Naive thymus-derived CD8-positive, alpha-beta T cell (primary cell): ENCODE measurements at places on chromosomes 4 and X. TPM values are rescaled to one million over a fixed set of nuclear protein-coding genes. Genes with fewer than 3 reads are reported as not detected.

Gene GPRIN3
- 6.5 TPM for total RNA-seq

DNA sequence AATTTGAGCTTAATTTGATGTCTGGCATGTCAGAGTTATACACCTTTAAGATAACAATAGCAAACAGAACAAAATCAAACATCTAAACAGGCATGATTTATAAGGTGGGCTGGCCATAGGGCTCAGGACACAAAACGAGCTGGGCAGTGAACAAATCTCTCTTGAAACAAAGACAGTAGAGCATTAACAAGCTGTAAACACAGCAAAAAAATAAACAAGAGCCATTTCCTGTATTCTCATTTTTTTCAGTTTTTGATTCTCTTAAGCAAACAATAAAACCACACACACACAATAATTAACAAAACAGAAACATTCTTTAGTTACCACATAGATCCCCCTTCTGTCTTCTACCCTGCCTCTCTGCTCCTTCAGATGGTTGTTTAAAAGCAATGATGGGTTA is 68.3 kb upstream of the TMEM150C start:
- no peak overlapping the region for H3K4me3 ChIP-seq
- no peaks in the 10 kb centered on the region for H3K4me1 ChIP-seq
- H3K27me3 ChIP-seq = no peaks in the 10 kb centered on the region
- H3K27ac ChIP-seq = no peak overlapping the region
- DNase-seq = no peak
- H3K36me3 ChIP-seq = no peaks in the 10 kb centered on the region

Gene TSPAN7
- 0.30 TPM for total RNA-seq

Gene FRYL
- total RNA-seq = 111 TPM

- H3K36me3 ChIP-seq = no peaks in the 10 kb centered on the region
- H3K27ac ChIP-seq = no peak overlapping the region
- peaks cover 4% of the 10 kb centered on the region for H3K27me3 ChIP-seq
- DNase-seq = no peak
Measured at GRCh38 chr4:185682236-185682635, 129.8 kb downstream of the SORBS2 start.

Gene SSX4
- total RNA-seq = not detected

DNA sequence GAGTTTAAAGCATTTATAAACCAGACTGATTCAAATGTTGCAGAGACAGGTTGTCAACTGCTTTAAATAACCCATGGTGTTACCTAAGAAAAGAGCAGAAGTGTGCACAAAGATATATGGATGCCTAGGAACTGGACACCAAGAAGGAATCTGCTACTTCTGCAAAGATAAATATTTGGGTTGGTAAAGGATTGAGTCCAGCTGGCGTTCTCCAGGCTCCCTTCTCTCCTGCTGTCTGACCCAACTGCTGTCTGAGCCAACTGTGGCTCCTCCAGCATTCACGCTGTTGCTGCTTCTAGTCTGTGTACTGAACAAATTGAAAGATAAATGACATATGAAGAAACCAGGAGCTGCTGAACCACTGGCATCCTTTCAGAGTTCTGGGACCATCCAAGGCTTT is 1167.8 kb upstream of the PRKX start:
- no peak overlapping the region for H3K4me3 ChIP-seq
- no peaks in the 10 kb centered on the region for H3K27me3 ChIP-seq
- no peak for DNase-seq

DNA sequence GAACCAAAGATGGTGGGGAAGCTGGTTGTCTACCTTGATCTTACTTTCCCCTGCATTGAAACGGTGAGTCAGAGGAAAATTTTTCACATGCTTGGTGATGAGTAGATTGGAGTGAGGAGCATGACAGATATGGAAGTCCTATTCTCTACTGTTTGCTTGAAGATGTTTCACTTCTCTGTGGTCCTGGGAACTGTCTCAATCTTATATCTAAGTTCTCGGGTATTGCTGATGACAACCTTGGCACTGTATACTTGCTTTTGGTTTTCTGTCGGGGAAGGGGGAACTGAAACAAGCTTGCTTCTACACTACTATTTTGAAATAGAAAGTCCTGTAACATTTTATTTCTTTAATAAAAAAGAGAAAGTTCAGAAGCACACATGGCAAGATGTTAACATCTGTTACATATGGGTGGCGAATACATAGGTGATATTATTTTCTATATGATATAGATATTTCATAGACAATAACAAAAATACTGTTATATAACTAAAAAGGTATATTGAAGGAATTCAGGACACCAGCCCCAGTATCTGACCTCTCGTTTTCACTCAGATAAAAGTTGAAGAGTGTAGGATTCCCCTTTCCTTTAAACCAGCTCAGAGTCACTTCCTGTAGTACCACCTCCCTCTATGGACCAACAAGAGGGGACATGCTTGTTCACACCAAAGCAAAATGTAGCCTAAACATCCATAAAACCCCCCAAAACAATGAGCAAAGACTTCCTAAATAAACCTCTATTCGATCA is 88.8 kb downstream of the FMR1NB start:
- peaks cover 3% of the 10 kb centered on the region for H3K27me3 ChIP-seq
- DNase-seq = no peak
- peaks cover 8% of the 10 kb centered on the region for H3K36me3 ChIP-seq
- H3K4me3 ChIP-seq = no peak overlapping the region
- no peak overlapping the region for H3K27ac ChIP-seq

Gene MAGEA4
- total RNA-seq = not detected

DNA sequence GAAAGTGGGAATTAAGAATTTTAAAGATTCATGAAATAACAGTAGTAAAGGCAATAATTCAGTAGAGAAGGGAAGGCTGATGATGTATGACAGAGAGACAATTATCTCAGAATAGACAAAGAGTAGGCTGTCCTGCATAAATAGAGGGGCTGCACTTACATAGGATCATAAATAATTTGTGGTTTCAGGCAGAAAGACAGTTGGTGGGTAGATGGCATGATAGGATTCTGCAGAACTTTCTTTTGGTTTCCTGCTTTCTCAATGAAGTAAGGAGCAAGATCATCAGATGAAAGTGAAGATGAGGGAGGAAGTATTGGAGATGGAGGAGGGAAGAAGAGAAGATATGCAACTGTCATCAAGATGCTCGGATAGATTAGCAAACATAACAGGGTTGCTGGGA is 604.9 kb upstream of the ZFP42 start:
- no peak overlapping the region for H3K27ac ChIP-seq
- H3K36me3 ChIP-seq = no peaks in the 10 kb centered on the region
- no peaks in the 10 kb centered on the region for H3K27me3 ChIP-seq
- H3K4me1 ChIP-seq = no peaks in the 10 kb centered on the region

Gene RRH
- total RNA-seq = not detected

- H3K27ac ChIP-seq = no peak overlapping the region
- no peak overlapping the region for H3K4me3 ChIP-seq
- H3K4me1 ChIP-seq = peaks cover 8% of the 10 kb centered on the region
- H3K27me3 ChIP-seq = peaks cover 3% of the 10 kb centered on the region
- no peaks in the 10 kb centered on the region for H3K36me3 ChIP-seq
Measured at GRCh38 chr4:681736-682451, 7.1 kb downstream of the SLC49A3 start.

DNA sequence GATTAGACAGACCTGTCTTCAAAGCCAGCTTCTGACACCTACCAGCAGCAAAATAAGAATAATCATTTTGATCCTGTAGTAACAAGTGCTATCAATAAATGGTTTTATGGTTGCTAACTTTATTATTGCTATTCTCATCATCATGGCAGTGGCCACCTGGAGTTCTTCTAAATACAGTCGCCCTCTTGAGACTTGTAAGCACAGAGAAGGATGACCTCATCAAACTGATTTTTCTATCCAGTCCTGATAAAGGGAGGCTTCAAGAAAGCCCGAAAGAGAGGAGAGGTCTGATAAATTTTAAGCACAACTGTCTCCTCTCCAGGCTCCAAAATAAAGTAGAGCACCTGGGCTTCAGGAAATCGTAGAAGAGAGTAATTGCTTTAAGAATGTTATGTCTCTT is 286.4 kb downstream of the USP46 start:
- DNase-seq = no peak
- peaks cover 17% of the 10 kb centered on the region for H3K27me3 ChIP-seq
- no peaks in the 10 kb centered on the region for H3K36me3 ChIP-seq
- H3K4me3 ChIP-seq = no peak overlapping the region
- no peaks in the 10 kb centered on the region for H3K4me1 ChIP-seq
- no peak overlapping the region for H3K27ac ChIP-seq

Gene HTN3
- total RNA-seq = not detected

- peaks cover 72% of the 10 kb centered on the region for H3K4me1 ChIP-seq
- no peaks in the 10 kb centered on the region for H3K27me3 ChIP-seq
- peaks cover 8% of the 10 kb centered on the region for H3K36me3 ChIP-seq
- no peak for DNase-seq
Measured at GRCh38 chr4:37902212-37902611, 11.3 kb downstream of the TBC1D1 start.

GRCh38 chrX:38881727-38882126 is 80.5 kb downstream of the MID1IP1 start:
- H3K27ac ChIP-seq = no peak overlapping the region
- peaks cover 32% of the 10 kb centered on the region for H3K4me1 ChIP-seq
- H3K36me3 ChIP-seq = no peaks in the 10 kb centered on the region
- DNase-seq = no peak
- H3K4me3 ChIP-seq = no peak overlapping the region
